SW 1271 (cell line): ENCODE measurements at places on chromosomes 2 and 18.

- DNase-seq, result no peak
Observed at GRCh38 chr2:95333056-95333455, 35.9 kb downstream of the KCNIP3 start.

GRCh38 chr2:99598441-99598840 lies 108.6 kb upstream of the REV1 start:
- DNase-seq, result no peak

- DNase-seq, result no peak
Observed at GRCh38 chr18:5630900-5631413, 87.2 kb upstream of the EPB41L3 start.

- DNase-seq, result no peak
Observed at GRCh38 chr2:174605687-174606086, 8.1 kb upstream of the WIPF1 start.

DNA sequence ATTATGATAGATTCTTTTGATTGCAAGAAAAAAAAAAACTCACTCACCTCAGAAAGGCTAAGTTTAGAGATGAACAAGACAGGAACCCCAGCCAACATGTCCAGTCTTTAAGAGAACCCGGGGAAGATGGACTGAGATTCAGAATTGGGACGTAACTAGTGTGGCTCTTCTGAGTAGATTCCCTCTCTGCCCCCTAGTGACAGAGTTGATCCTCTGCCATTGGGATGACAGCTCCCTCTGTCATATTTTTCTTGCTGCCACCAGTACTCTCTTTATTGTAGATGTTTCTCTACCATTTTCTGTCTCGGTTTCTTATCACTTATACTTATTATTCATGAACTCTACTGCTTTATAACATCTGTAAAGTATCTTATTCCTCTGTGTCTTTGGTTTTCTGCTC lies 77.7 kb downstream of the GULP1 start:
- no peak for DNase-seq

GRCh38 chr2:186624276-186624675 lies 34.4 kb downstream of the ITGAV start:
- no peak for DNase-seq

- no peak for DNase-seq
Observed at GRCh38 chr2:221924576-221924975, 352.5 kb upstream of the EPHA4 start.

DNA sequence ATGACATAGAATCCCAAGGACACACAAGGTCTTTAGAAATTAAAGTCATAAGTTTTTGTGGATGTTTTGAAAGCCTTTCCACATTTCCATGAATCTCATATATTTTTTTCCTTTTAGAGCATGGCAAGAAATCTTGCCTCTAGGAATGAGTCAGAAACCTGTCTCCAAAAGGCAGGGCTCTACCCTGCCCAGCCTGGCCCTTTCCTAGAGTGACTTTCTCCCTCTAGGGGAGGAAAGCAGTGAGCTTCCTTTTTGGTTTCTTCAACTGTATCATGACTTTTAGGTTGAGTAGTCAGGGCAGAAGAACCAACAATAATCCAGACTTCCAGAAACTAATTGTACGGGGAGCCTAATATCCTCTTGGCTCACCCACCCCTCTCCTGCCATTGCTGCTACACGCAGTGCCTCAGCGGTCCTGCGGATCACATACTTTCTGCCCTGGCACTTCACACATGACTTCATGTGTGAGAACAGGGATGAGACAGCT lies 300.3 kb downstream of the AGPS start:
- DNase-seq, result no peak

- no peak for DNase-seq
Observed at GRCh38 chr2:60818272-60818671, 62.2 kb downstream of the PAPOLG start.

GRCh38 chr2:72142570-72143440 lies 4.9 kb downstream of the CYP26B1 start:
- no peak for DNase-seq

GRCh38 chr2:11827547-11827946 lies 81.1 kb downstream of the LPIN1 start:
- no peak for DNase-seq

GRCh38 chr2:42385225-42385624 lies 24.2 kb upstream of the COX7A2L start:
- DNase-seq, result no peak

DNA sequence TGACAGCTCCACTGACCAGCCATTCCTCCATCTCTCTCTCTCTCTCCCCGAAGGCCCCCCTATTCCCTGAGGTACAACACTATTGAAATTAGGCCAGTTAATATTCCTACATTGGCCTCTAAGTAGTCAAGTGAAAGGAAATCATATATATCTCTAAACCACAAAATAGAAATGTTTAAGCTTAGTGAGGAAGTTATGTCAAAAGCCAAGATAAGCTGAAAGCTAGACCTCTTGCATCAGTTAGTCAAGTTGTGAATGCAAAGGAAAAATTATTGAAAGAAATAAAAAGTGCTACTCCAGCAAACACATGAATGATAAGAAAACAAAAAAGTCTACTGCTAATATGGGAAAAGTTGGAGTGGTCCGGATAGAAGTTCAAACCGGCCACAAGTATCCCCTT lies 301.3 kb upstream of the RBMS1 start:
- no peak for DNase-seq

DNA sequence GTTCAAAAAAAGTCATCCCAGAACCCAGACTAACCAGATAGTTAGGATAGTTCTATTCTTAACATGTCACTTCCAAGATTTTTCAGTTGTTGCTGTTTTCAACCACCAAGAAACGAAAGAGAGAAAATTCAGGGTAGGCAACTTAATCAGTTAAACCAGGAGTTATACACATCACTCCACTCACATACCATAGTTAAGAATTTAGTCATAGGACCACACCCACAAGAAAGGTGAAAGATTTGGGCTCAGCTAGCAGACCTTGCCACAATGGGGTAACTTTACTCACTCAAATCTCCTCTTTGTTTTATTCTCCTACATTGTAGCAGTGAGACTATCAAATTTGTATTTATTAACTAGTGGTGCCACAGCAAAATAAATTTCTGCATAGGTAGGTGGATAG lies 473.6 kb downstream of the NUP35 start:
- no peak for DNase-seq

- no peak for DNase-seq
Observed at GRCh38 chr18:63105636-63106316, 213.8 kb downstream of the BCL2 start.

DNA sequence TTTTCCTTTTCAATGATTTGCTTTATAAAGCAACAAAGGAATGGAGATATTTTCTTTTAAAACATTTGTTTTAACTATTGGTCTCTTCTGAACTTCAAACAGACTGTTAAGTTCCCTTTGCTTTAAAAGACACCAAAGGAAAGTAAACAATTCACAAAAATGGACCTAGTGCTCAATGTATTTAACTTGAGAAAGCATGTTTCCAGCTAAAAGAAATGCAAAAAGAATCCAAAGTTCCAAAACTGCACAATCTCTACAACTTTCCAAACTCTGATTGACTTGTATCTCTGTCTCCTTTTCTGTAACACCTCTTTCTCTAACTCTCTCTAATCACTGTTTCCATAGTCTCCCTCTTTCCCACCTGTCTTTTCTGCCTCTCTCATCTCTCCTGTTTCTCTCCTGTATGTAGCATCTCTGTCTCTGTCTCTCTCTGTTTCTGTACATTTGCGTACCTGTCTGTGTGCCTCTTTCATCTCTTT lies 295.7 kb upstream of the SESTD1 start:
- DNase-seq, result no peak

DNA sequence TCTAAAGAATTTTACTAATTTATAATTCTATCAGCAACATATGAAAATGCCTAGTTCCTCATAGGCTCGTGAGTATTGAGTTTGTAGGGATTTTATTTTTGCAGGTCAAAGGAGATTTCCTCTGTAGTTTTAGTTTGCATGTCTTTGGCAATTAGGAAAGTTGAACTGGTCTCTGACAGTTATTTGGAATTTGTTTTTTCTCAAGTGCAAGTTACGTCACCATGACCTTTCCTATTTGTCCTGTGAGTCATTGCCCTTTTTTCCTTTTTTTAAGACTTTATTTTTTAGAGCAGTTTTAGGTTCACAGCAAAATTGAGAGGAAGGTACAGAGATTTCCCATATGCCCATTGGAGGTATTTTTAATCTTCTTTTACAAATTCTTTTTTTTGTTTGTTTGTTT lies 29.0 kb downstream of the RAMP1 start:
- no peak for DNase-seq

GRCh38 chr2:224055101-224055500 lies 16.0 kb upstream of the SERPINE2 start:
- no peak for DNase-seq

DNA sequence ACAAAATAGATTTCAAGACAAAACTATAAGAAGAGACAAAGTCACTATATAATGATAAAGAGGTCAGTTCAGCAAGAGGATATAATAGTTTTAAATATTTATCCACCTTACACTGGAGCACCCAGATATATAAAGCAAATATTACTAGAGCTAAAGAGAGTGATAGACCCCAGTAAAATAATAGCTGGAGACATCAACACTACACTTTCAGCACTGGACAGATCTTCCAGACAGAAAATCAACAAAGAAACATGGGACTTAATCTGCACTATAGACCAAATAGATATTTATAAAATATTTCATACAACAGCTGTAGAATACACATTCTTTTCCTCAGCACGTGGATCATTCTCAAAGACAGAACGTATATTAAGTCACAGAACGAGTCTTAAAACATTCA lies 86.6 kb downstream of the ATP8B1 start:
- DNase-seq, result no peak

DNA sequence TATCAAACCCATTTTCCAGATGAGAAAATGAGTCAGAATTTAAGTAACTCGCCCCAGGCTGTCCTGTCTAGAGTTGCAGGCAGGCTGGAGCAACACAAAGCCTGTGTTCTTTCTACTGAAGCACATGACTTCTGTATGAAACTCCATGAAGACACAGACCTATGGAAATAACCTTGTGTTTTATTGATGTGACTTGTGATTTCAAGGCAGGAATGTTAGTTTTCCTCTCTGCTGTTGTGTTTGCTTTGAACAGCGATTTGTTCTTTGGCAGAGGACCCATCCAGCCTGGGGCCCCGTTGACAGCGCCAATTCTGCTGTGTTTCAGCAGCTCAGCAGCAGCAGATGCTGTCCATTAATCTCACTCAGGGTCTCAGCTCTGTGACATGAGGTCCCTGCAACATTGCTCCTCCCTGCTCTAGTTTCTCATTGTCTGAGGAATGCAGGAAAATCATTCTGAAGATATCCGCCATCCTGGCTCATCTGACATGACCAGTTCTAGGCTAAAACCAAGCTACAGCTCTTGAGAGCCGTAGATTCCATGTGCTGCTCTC lies 344.3 kb upstream of the RAB12 start:
- no peak for DNase-seq

- no peak for DNase-seq
Observed at GRCh38 chr2:237827421-237827987, 28.9 kb downstream of the RBM44 start.

GRCh38 chr2:235458839-235459273 lies 35.0 kb upstream of the AGAP1 start:
- no peak for DNase-seq

DNA sequence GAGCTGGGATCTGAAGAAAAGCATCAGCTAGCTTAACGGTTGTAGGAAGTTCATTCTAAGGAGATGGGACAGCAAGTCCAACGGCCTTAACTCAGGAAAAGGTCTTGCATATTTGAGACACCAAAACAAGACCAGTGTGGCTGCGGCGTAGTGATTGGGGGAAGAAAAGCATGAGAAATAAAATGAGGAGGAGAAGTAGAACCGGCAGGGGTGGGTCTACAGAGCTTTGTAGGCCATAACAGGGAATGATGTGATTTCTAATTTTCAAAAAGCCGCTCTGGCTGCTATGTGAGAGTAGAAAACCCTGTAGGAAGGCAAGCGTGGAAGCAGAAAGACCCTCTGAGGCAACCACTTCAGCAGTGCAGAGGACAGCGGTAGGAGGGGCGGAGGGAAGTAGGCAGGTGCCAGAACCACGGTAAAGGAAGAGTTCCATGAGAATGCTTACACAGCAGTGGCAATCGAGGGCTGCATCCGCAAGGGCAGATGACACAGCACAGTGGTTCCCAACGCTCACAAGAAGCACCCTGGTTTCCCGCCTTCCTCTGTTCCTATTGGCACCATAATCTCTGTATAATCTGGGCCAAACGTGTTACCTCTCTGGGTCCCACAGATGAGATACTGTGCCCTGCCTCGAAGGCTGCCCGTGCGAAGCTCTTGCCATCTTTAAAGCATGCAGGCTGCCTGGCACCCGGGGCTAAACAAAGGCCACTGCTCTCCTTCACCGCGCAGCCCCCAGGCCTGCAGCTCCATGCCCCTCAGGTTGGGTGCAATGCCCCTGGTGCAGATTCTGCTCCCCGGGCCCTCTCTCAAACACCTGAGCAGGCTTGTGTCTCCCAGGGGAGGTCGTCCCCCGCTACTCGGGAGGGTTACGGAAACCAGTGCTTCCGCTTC lies 795 bp downstream of the ANKRD39 start:
- no peak for DNase-seq

- no peak for DNase-seq
Observed at GRCh38 chr18:49481907-49482306, 5.1 kb downstream of the C18orf32 start.

- no peak for DNase-seq
Observed at GRCh38 chr2:61620244-61621159, 82.3 kb upstream of the XPO1 start.

- DNase-seq, result no peak
Observed at GRCh38 chr18:44558767-44559166, 121.9 kb upstream of the SETBP1 start.

- DNase-seq, result no peak
Observed at GRCh38 chr18:4264347-4264791, 190.7 kb downstream of the DLGAP1 start.

DNA sequence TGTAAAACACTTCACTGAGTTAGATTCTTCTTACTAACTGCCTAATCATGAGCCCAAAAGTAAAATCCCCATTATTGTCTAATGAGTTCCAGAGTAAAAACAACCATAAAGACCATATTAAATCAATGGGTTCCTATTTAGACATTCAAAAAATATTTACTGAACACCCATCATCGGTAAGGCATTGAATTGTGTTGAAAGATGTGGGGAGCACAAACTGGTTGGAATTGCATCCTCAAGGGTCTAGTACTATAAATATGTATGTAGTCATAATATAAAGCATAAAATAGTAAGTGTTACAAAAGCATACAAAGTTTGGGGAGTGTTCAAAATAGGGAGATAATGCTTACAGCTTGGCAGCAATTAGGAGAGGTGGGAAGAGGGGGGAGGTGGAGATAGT lies 3.0 kb upstream of the MARCHF4 start:
- no peak for DNase-seq

DNA sequence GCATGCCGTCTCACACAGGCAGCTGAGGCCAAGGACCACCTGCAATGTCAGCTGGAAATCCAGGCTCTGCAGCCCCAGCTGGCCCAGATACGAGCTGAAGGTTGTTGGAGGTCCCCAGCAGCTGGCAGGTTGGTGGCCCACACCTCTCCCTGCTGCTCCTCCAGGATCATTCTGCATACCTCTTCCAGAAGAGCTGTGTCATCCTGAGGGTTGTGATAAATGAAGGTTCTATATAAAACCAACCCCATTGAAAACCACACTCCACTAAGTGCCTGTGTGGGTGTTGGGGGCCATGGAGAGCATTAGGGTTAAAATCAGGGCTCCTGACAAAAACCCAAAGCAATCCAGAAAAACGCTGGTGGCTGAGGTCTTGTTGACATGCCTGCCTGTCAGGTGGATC lies 50.4 kb downstream of the C1QL2 start:
- DNase-seq, result no peak

GRCh38 chr2:58479535-58480140 lies 238.5 kb upstream of the FANCL start:
- no peak for DNase-seq

- DNase-seq, result no peak
Observed at GRCh38 chr18:37355772-37356171, 209.8 kb downstream of the CELF4 start.
